ENCODE measurements at places on chromosomes 4 and X.

DNA sequence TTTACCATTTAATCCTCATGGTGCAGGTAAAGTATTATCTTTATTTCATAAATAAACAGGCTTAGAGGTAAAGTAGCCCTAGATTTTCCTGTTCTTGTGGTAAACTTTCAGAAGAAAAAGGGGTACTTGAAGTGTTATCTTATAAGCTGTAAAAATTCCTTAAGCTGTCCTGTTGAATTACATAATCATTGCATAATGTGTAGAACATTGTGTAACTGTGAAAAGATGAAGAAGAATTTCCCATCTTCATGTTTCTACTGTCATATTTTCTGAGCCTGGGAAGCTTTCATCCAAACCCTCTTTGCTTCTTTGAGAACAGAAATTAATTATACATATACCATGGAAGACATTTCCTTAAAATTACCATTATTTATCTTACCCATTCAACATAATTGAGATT is 90.5 kb downstream of the ELOVL6 start:
- no peak for DNase-seq

DNA sequence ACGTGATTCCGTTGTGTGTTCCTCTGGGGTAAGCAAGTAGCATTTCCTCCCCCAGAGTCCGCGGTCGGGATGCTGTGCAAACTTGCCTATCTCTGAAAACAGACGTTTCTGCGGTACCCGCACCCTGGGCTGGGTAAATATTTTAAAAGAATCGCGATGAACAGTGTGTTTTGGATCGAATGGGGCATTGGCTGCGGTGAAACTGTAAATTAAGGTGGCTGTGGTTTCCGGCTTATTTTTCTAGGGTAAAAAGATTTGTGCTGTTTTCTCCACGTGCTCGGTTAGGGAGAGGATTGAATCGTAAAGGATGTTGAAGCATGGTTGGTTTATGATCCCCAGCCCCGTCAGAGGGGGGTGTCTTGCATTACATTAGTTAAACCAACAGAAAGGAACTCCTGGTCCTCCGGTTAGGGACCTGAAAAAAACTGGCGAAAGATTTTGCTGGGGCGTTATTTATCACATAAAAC is 1.2 kb downstream of the HHIP start:
- no peak for DNase-seq

DNA sequence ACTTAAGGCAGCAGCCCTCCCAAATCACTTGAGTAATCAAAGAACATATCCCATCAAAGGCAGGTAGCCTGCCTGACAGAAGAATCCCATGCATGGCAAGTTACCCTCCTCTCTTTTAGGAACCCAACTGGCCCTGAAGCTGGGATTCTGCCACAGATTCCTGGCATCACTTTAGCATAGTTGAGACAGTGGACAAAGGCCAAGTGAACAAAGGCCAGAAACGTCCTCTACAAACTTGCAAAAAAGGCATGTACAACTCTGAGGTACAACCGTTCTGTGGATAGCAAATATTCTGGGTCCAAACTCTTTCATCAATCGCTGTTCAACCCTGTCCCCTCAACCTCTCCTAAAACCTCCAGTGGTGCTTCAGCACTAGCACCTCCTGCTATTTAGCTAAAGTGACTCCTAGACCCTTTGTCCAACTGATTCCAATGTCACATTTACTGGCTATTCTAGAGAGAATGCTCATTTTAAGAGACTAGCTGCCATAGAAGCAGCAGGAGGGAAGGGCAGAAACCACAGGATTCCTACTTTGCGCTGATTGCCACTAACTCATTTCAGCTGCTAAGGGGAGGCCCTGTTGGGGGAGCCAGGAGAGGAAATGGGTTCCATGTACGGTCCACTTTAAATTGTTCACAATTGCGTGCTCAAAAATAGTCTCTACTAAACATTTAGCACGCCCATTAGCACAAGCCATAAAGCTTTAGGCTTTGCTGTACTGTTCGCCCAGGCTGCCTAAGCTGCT is 105.9 kb downstream of the SHROOM4 start:
- no peak for DNase-seq

- no peak for DNase-seq
These were observed 36.9 kb downstream of the SULT1E1 start for GRCh38 chr4:69823048-69823447.

DNA sequence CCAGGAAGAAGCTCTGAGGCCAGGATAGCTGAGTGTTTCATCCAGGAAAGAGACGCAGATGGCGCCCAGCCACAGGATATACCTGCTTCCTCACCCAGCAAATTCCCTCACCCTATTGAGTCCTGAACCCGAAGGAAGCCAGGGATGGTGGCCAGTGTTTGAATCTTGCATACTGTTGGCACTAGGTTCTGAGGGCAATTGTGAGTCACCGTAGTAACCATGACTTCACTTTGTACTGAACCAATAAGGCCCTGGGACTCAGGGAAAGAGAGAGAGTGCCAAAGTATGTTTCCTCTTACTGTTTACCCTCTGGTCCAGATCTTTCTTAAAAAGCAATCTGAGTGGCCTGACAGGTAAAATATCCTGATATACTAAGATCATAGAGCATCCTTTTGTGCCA is 25.6 kb upstream of the SMIM10L2A start:
- DNase-seq: no peak

- no peak for DNase-seq
These were observed 18.2 kb upstream of the SLC25A14 start for GRCh38 chrX:130321550-130321949.

GRCh38 chrX:136616987-136617685 is 30.8 kb upstream of the CD40LG start:
- no peak for DNase-seq

DNA sequence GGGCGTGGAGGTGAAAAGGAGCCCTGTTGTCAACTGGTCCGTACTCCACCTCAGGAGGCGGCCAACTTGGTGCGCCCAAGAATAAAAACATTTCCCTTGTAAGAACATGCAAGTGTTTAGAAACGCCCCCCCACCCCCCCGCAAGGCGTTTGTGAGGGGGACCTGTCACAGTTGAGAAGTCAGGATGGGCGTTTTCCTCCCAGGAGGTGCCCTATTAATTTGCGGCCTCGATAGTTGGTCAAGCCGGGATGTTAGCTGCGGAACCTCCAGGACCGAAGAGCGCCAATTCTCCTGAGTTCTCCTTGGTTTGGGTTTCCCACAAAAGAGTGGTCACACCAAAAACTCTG is 651 bp upstream of the SAP30 start:
- no peak for DNase-seq

DNA sequence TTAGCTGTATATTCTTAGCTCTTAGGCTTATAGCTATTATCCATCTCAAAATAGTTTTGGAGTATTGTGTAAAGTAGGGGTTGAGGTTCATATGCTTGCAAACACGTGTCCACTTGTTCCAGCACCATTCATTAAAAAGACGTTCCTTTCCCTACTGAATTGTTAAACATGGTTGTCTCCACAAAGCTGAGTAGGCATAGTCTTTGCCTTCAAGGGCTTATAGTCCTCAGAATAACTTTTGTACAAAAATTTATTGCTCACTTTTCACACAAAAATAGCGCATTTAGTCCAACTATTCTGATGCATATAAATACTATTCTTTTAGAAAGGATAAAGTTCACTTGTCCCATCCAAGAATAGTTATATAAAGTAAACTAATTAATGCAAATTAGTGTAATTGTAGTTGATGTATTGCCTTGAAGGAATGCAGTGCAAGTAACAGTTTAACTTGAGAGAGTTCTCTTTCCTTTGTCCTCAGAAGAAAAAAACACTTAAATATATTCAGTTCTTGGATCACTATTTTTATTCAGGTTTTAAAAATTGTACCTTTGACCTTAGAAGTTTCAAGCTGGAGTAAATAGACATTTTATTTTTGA is 14.1 kb downstream of the LRIT3 start:
- DNase-seq: no peak

DNA sequence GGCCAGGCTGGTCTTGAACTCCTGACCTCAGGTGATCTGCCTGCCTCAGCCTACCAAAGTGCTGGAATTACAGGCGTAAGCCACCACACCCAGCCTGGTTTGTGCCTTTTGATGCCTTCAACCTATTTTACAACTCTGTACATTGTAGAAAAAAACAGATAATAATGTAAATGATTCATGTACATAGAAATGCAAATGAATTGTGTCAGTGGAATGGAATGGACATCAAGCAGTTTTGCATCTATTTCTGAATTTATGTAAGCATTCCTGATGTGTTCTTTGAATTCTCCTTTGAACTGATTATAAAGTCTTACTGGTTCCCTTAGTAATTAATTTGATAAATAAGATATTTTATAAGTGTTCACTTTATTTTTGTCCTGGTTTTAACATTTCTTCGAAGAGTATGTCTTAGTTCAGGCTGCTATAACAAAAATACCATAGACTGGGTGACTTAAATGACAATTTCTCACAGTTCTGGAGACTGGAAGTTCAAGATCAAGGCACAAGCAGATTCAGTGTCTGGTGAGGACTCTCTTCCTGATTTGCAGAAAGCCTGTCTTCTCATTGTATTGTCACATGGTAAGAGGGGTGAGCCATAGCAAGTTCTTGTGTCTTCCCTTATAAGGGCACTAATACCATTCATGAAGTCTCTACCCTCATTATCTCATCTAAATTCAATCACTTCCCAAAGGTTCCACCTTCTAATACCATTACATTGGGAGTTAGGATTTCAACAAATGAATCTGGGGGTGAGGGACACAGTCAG is 162.2 kb upstream of the S100G start:
- peak; percentile 19 for DNase-seq

GRCh38 chrX:1472975-1473374 is 20.3 kb upstream of the ASMTL start:
- DNase-seq: no peak

DNA sequence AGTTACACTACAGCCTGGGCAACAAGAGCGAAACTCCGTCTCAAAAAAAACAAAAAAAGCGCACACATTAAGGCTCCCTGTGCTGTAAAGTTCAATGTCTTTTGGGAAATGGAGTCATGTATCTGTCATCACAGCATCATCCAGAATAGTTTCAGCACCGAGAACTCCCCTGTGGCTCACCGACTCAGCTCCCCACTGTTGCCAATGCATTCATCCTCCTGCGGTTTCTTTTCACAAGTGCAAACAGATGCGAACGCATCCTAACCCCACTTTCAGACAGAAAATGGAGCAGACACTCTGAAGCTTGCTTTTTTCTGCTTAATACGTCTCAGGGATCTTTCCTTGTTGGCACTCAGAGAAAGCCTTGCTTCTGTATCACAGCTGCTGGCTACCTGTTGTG is 13.8 kb upstream of the SH3TC1 start:
- DNase-seq: peak; percentile 40

GRCh38 chrX:150643271-150643670 is 49.9 kb upstream of the MTMR1 start:
- DNase-seq: peak; percentile 50

DNA sequence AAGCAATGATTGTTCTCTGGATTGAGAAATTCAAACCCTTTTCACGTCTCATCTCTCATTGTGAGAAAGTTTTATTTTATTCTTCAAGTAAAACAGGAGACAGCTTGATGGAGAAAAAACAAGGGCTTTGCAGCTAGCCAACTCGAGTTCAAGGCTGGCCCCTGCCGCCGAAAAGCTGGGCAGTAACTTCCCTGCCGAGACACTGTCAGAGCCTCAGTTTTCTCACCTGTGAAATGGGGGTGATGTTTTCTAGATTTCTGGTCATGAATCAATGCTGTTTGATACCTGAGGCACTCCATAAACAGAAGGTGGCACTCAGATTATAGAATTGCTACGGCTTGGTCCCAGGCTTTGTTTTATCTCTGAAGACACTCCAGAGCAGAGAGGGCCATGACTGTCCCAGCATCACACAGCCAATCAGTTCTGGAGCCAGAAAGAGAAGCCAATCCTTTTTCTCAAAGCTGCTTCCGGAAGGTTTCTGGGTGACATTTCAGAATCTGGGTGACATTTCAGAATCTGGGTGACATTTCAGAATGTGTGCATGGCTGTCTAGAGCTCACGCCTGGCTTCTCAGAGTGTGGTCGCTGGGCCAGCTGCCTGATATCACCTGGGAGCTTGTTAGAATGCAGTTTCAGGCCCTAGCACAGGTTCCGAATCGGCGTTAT is 33.2 kb downstream of the HMX1 start:
- DNase-seq: no peak

DNA sequence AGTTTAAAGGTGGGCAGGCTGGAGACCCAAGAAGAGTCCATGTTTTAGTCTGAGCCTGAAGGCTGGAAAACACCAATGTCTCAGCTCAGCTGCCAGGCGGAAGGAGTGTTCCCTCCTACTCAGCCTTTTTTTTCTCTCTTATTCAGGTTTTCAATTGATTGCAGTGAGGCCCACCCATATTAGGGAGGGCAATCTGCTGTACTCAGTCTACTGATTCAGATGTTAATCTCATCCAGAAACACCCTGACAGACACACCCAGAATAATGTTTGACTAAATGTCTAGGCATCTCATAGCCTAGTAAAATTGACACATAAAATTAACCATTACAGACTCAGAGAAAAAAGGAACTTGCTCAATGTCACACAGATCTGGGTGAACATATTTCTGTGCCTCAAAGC is 347.1 kb downstream of the GBA3 start:
- no peak for DNase-seq

- DNase-seq: no peak
These were observed 90.4 kb upstream of the PCDH10 start for GRCh38 chr4:133058701-133059100.

GRCh38 chrX:108071578-108071977 is 19.8 kb downstream of the PSMD10 start:
- no peak for DNase-seq

- DNase-seq: no peak
These were observed 34.8 kb downstream of the ZFP42 start for GRCh38 chr4:188030401-188030800.

DNA sequence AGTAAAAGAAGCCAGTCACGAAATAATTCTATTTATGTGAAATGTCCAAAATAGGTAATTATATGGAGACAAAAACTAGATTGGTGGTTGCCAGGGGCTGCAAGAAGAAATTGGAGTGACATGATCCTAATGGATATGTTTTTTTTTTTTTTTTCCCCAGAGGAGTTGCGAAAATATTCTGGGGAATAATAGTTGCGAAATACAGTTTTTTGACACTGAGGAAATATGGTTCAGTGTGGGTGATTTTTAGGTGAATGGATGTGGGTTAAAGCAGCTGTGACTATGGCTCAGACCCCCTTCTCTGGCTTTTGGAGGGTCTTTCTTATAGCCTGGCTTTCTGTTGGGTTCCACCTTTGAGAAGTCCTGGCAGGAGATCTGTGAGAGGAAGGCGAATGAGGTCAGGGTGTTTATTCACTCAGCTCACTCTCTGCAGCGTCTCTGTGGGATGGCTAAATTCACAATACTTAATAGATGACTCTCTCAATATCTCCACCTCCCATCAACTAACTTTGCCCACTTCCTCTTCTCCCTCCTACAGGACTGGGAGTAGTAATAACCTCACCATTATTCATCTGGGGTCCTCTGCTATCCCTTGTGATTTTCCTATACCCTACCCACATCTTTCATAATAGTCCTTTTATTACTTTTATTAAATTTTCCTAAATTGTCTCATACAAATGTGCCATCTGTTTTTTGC is 15.3 kb upstream of the RAB9B start:
- no peak for DNase-seq

DNA sequence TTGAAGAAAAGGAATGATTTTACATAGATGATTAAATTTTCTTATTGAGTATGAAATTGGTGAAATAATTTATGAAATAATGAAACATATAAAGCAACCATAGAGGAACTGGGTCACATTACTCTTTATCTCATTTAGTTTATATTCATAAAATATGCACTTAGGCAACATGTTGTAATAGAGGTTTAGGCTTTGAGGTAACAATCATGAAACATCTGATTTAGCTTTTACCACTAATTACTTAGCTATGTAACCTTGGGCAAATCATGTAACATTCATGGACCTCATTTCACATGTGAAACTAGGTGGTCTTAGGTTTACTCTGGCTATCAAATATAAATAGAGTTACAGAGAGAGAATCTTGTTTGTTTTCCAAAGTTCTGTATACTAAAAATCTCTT is 54.5 kb upstream of the SMARCA5 start:
- no peak for DNase-seq

- no peak for DNase-seq
These were observed 252.7 kb downstream of the OPHN1 start for GRCh38 chrX:68180579-68180978.

Measured in RKO (cell line).